Activated CD4-positive, alpha-beta T cell treated with anti-CD3 and anti-CD28 coated beads, Interleukin-2, amount 50 U/mL, for 4 hours (primary cell): ENCODE measurements at places on chromosomes 6 and 20.

- DNase-seq, result no peak
Measured at GRCh38 chr6:34788111-34788510, 3.8 kb upstream of the BLTP3A start.

DNA sequence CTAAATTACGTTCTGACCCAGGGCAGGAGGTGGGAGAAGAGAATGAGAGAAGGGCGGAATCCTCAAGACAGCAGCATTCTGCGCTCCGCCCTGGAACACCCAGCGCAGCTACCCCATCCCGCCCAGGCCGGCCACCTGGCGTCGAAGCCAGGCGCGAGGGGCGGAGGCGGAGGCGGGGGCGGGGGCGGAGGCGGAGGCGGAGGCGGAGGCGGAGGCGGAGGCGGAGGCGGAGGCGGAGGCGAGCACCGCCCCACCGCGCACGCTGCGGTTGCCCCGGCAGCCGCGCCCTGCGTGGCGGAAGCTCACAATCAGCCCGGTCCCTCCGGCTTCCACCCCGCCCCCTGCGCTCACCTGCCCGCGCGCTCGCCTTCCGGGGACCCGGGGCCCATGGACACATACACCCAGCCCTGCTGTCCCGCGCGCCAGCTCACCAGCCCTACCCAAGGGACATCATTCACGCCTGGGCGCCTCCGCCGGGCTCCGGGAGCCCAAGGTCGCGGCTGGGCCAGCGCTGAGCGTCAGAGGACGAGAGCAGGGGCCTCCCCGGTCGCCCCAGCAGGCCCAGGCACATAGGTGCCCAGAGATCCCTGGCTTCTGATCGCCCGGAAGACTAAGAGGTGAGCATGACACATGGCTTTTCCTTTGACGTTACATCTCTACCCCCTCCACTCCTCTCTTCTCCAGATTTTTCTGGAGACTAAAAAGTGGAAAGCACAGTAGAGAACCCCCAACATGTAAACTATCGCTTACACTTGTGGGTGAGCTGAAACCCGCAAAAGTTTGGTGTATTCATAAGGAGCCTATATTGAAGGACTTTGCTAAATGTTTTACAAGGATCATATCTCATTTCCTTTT lies at the start of gene ANKEF1:
Gene ANKEF1 (plus strand): TSS at position 271 of the 855 bp plus-strand sequence. CDS start 3,315 bp downstream, outside the sequence.
- DNase-seq, result peak; percentile 51

- no peak for DNase-seq
Measured at GRCh38 chr6:15205321-15205720, 40.5 kb upstream of the JARID2 start.

DNA sequence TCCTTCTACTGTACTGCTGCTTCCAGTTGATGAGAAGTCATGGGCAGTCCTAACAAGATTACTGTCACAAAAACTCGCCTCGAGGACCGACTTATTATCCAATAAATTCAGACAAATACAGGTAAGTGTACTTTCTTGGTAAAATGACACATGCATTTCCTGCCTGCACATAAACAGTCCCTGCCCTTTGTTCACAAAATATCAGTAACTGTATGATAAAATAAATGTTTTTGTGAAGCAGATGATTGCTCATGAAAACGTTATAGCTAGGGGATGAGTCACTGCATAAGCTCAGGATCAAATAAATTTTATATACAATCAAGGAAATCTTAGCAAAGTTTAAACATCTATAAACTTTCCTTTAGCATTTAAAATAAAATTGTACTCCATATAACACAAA lies 164.5 kb upstream of the RIPOR2 start:
- no peak for DNase-seq

GRCh38 chr6:147507162-147508041 lies 1.1 kb upstream of the SAMD5 start:
- no peak for DNase-seq

GRCh38 chr20:5484926-5485325 lies 168.2 kb upstream of the PROKR2 start:
- no peak for DNase-seq

DNA sequence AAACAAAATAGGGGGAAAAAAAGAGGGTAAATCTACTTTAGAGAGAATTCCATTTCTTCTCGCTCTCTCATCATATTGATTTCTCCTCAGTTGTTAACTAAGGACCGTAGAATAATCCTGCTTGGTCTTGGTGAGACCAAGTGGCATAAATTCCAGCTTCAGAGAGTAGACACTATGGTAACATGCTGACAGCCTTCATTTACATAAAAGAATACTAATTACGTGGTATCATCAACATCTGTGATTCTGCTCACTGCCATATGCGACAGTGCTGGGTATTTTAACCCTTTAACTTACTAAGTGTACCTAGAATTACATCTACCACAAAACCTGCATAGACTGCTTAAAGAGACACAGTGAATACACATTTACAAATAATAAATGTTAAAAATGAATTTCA lies 27.1 kb downstream of the TOMM6 start:
- no peak for DNase-seq

GRCh38 chr20:46695892-46696291 lies 6.6 kb upstream of the TP53RK start:
- DNase-seq, result no peak

DNA sequence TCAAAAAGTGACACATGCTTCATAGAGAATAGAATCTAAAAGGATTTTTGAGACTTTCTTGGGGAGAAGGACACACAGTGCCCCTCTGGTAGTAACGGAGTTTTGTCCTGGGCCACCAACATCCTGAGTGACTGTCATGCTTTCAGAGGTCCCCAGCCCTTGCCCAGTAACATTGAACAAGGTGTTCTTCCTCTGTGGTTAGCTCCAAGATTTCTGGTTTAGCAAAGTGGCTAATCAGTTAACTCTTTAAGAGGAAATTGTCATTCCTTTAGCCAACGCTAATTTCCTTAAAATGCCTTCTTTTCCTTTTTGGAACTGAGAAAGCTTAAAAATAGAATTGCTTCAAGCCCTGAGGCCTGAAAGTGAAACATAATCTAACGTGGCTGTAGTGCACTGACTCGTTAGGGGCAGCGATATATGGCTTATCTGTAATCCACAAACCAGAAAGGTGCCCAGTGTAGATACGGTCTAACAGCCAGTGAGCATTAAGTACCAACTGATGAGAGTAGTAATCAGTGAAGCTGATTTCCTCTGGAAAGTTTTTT lies 7.8 kb downstream of the E2F3 start:
- no peak for DNase-seq

GRCh38 chr6:161194374-161194773 lies 79.5 kb downstream of the AGPAT4 start:
- DNase-seq, result no peak

DNA sequence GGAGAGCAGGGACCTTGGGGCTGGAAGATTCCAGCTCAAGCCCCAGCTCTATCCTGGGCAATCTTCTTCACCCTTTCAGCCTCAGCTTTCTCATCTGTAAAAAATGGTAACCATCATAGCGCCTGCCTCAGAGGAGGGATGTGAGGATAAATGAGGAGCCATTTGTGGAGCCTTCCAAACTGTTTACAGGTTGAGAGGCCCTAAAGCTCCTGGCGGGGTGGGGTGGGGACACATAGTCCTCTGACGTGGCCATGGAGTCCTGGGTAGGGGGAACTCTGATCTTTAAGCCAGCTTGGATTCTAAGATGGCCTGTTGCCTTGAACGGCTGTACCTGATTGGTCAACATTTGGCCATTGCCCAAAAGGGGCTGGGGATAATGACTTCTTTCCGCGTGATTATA lies 111.1 kb downstream of the TOX2 start:
- DNase-seq, result no peak

DNA sequence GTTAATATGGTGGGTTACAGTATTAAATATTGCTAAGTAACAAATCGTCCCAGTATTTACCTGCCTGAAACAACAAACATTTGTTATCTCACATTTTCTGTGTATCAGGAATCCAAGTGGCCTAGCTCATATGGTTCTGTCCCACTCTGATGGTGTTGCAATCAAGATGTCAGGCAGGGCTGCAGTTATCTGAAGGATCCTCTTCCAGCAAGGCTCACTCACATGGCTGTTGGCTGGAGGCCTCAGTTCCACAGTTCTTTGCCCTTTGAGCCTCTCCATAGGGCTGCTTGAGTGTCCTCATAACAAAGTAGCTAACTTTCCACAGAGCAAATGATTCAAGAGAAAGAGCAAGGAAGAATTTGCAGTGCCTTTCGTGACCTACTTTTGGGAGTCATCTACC lies 17.7 kb downstream of the RAB22A start:
- DNase-seq, result no peak

GRCh38 chr6:165575158-165575549 lies 87.9 kb downstream of the PDE10A start:
- DNase-seq, result no peak

DNA sequence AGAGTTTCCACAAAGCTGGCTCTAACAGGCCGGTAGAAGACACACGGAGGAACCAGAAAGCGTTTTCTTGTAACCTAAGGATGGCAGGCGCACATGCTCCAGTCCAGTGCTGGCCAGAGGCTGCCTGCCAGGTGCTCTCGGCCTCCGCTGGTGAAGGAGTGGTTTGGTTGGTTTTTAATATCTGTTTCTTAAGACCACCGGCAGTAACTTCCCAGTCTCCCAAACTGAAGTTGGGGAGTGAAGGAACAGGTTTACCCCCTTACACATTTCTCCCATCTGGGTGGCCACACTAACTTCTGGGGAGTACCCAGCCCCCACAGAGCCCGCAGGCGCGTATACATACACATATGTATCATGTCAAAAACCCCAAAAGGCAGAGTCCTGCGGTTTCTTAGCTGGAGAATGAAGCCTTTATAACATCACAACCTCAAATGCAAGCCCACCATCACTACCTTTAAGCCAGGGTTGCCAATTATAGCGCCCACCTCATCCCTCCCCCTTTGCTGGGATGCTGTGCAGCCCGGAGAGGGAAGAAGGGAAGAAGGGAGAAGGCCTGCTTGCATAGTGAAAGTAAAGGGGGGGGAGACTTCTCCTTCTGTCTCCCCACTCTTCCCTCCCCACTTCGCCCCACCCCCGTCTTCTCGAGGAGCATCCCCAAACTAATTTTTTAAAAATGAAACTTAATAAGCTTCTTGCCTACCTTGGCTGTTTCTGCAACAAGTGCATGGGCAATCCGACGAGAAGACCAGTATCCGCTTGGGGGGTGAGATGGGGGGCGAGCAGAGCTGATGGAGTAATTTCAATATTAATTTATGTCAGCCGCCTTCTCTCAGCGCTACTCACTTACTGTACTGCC lies 1.0 kb downstream of the TRERF1 start:
- DNase-seq, result no peak

GRCh38 chr6:35449287-35449881 lies 2.8 kb upstream of the FANCE start:
- DNase-seq, result no peak

DNA sequence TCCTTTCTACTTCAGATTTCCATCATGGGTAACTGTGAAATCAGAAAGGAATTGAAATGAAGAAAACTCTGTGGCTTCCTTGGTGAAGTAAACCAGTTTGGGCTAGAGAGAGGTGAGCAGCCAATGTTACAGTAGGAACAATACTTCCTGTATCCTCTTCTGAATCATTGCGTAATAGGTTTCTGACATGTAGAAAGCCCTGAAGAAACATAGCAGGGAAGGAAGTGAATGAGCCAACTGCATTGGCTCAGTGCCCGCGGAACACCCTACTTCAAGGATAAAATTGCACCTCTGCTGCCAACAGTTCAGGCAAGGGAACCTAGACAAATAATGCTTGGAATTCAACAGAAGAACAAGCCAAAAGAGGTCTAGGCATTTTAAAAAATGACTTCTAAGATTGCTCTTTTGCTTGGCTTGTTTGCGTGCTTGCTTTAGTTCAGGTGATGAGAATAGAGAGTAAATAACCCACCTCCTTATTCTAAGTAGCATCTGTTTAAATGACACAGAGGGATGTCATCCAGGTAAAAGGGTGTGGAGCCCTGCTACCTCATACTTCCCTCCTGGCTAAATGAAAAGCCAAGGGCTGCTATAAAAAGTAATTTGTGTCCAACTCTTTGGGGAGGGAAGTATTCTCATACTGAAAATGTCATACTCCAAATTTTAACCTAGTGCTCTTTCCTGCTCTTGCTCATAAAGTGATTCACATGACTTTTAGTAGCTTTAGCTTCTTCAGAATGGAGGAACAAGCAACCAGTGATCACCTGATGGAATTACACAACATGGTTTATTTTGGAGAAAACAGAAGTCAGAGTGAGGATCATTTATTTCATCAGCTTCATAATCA lies 30.0 kb upstream of the AKIRIN2 start:
- peak; percentile 8 for DNase-seq

- DNase-seq, result no peak
Measured at GRCh38 chr6:134060491-134061106, 8.2 kb upstream of the SLC2A12 start.

- no peak for DNase-seq
Measured at GRCh38 chr6:125120054-125120590, 33.5 kb upstream of the TPD52L1 start.

GRCh38 chr6:94270091-94270948 lies 851.0 kb upstream of the EPHA7 start:
- no peak for DNase-seq

DNA sequence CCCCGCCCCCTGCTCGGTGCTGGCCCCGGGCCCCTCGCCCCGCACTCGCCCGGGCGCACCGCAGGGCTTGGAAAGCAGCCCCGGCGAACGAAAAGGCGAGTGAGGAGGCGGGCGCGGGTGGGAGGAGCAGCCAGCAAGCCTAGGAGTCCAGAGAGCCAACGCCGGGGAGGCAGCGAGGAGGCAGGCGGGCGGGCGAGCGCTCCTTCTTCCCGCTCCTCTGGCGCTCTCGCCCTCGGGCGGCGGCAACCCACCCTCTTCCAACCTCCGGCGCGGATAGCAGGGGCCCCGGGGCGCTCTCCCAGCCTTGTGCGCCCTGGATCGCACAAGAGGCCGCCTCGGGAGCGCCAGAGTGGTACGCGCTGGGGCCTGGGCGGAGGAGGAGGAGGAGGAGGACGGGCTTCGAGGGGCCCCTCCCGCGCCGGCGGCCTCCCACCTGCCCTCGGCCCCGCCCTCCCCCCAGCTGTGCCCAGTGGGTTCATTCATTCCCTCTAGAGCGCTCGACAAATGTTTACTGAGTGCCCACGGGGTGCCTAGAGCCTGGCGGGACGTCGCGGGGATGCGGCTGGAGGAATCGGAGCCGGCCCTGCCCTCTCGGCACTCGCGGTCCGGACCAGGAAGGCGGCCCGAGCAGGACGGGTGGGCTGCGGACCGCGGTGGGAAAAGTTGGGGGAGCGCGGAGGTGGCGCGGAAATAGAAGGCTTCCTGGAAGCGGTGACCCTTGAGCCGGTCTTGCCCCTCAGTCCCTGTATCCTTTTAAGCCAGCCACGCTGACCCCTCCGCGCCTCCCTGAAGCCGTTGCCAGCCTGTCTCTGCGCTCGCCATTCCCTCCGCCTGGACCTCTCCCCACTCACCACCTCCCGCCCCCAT lies at the start of gene BMP7:
Gene BMP7 (minus strand): TSS at position 351 of the 867 bp plus-strand sequence. CDS start 519 bp downstream, outside the sequence.
- DNase-seq, result no peak

DNA sequence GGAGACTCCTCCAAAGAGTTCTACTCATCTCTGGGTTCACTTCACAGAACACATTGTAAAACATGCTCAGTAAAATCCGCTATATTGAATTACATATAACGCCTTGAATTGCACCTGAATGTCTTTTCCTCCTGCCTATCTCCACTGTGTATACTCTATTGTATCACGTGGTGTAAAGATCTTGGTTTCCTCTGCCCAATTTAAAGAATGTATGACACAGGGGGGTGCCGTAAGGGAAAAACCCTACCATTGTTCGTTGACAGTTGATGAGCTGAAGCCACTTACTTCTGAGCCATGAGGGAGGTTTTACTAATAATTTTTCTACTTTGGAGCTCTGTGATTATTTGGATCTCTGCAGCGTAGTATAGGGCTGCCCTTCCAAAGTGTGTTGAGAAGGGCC lies 6.0 kb downstream of the ASF1A start:
- DNase-seq, result no peak
